ENCODE measurements at places on chromosomes 5 and 9.
A peak's percentile ranks its signal among the peaks of the same experiment; 100 is the strongest.

DNA sequence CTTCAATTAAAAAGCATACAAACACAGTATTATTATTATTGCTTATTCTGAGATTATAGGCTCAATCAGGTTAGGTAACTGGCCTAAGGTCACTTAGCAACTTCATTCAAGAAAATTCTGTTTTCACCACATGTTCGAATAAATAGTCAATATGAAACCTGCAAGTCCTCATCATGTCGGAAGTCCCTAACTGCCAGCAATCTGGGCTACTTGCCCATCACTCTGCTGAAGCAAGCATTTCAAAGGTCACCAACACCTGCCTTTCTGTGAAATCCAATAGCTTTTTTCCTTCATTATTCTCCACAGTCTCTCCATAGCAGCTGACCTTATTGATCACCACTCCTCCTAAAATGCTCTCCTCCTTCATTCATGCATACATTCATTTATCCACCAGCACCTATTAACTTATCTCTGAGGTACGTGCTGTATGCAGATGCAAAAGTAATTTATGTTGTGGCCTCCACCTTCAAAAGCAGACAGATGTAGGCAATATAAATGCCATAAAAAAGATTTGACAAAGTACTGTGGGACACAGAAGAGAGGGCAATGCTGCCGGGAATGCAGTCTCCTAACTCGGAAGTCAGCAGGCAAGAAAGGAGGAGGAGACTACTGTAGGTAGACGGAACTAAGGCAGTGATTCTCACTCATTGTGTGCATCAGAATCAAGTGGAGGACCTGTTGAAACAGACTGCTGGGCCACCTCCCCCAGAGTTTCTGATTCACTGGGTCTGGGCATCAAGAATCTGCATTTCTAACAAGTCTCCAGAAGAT lies 310.9 kb downstream of the BNC2 start:
- no peak for DNase-seq

GRCh38 chr9:137590469-137591383 lies at the start of gene ZMYND19:
TSS of gene ZMYND19 (minus strand) at chr9:137590512. CDS start at chr9:137590263, 249 bp downstream.
- DNase-seq, result peak; percentile 98

DNA sequence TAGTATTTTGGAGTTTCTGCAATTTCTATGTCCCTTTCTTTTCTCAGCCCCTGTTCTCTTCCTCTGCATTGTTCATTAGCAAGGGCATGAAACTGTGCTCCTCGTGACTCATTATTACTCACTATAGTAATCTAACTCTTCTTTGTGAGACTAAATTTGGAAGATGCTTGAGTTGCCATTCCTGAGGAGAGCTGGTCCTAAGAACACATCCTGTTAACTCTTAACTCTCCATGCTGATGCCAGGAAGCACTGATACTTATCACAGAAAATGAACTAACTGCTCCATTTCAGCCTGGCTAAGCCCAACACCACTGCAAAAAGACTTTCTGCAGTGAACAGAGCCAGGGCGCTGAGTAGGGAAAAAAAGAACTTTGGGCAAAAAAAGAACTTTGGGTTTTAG lies 10.6 kb upstream of the CSNK1A1 start:
- no peak for DNase-seq

DNA sequence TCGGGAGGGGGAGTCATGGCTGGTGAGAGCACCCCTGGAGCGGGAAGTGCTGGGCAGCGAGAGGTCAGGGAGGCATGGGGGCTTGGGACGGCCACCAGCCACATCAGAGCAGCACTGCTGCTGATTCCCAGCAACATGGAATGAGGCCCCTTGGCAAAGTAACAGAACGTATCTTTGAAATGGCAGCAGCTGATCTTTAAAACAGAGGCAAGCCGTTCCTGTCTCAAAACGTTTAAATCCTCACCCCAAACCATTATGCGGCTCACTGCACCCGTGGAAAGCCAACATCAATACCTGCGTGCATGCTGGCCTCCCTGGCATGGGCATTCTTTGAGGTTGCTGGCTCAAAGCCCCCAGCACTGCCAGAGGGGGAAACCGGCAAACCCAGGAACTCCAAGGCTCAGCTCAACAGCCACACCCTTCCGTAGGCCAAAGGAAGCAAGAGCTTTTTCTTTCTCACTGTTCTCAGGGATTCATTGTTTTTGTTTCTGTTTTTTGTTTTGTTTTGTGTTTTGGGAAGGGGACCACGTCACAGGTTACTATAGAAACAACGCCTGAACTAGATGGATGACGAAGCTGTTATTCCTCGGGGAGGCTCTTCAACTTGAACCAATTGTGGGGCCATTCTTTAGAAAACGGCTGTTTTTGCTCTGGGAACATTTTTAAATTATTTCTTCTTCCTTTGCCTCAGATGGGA lies 28.1 kb upstream of the OBP2B start:
- no peak for DNase-seq

- no peak for DNase-seq
Observed at GRCh38 chr5:180464603-180464970, 29.6 kb upstream of the CNOT6 start.

- DNase-seq, result no peak
Observed at GRCh38 chr9:76667521-76667957, 96.7 kb upstream of the PCA3 start.

DNA sequence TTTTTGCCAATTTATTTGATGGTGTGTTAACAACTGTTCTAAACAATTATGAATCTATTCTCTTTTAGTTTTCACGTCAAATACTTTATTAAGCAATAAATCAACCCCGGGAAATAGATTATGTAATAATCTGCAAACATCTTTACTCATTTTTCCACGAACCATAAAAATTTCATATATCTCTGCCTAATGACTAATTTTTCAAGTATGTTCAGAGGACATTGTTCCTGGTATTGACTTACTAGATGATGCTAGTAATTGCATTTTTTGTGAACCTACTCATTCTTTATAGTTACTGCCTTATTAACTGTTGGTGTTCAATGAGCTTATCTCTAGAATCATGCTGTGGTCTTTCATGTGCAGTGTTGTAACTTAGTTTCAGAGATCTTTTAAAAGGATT lies 41.0 kb upstream of the FBN2 start:
- no peak for DNase-seq

DNA sequence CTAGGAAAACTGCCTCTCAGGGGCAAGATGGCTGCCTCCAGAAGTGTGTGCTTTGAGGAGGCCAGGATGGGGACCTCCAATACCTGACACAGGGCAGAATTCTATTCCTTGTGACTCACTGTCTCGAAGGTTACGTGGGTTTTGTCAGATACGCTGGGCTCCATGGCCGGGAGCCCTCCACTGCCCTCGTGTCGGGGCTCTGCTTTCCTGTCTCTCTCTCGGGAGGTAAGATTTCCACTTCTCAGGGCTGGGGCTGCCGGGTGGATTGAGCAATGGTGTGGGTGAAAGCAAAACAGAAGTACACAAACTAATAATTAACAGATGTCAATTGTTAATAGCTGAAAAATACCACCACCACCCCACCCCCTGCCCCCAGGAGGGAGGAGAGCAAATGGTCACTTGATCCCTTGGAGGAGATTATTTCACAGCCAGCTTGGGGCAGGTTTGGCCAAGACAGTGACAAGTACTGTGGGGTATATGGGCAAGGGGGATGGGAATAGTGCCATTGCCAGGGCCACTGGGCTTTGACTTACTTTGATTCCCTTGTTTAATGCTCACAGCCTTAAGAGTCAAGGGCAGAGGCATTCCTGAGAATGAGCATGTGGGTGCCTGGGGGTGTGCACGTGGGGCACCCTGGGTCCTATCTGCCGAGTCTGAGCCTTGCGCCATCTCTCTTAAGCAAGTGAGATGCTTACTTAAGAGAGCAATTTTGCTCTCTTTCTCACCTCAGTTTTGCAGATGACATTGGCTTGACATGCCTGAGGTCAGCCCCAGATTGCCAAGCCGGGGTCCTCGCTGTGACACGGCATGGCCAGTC lies 28.8 kb upstream of the DAB2IP start:
- no peak for DNase-seq

DNA sequence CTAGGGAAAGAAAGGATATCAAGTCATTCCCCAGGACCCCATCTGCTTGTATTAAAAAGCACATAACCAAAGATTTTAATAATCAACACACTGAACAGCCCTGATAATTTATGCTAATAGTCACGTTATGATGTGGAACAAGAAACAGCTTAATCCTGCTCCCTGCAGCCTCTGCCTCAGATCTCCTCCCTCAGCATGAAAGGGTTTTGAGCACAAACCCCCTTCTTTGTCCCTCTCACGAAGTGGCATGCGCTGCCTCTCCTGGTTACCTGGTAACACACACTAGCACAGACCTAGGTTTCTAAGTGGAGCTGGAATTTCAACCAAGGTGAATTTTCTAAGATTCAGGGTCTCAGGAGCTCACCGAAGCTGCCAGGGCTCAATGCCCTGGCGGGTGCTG lies 5.1 kb downstream of the IGFBPL1 start:
- DNase-seq, result no peak

GRCh38 chr9:95327239-95327865 lies 9.8 kb upstream of the FANCC start:
- DNase-seq, result no peak

GRCh38 chr5:125847561-125847960 lies 575.6 kb upstream of the GRAMD2B start:
- no peak for DNase-seq

DNA sequence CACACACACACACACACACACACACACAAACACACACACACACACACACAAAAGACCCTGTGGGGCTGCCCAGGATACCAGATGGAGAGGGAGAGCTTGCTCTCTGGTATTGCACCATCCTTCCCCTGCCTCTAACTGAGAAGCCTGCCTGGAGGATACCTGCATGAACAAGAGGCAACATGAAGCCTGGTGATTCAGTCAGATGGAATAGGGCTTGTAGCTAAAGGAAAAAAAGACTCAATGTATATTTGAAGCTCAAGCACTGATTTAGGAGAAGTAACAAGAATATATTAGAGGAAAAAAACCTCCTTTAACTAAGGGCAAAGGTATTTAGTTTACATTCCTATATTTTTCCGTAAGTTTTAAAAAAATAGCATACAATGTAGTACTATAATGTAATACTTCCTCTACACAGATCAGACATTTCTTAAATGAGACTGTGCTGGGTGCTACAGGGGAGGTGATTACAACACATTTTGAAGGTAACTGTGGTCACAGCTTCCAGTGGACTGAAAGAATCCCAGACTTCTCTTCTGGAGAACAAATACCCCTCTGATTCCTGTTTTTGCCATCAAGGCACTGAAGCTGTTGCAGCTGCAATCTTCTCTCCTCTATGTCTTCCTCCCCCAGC lies 169.3 kb downstream of the DCP2 start:
- no peak for DNase-seq

DNA sequence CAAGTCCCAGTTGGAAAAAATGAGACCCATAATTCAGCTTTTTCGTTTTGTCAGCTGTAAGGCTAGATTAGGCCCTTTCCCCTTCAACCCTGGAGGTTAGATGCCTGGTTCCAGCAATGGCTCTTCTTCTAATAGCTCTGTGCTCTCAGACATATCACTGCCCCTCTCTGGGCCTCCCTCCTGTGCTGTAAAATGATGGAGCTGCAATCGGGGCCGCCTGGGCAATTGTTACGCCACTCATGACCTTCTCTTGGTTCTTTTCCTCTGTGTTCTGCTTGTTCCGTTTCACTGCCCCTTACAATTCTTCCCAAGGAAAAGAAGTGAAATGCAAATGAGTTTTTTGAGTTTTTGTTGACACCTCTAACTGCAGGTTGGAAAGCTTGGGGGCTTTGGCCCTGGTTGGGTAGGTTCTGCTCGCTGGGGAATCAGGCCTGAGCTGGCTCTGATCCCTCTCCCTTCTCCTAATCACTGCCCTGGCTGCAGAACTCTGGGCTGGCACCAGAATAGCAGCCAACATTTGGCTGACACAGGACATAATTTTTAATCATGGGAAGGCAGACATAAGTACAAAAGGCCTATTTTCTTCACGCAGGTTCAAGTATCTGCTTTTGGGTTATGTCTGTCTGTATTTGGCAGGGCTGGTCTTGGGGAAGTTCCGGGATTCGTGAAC lies 110.9 kb downstream of the FOXD1 start:
- DNase-seq, result no peak

GRCh38 chr5:134003817-134004625 lies 754 bp downstream of the VDAC1 start:
- DNase-seq, result peak; percentile 85

DNA sequence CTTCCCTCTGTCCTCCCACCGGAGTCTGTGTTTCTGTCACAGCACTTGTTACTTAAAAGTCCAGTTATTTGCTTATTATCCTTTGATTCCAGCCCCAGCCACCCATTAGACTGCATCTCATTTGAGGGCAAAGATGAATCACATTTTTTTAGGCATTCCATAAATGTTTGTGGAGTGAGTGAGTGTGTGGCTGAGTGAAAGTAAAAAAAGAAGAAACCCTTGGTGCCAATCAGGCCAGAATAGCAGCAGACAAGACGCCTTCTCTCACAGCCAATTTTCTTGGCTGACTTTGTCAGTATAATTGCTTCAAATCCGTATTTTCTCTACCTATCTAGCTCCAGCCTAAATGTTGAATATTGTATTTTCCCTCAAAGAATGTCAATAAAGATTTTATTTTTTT lies 613.0 kb upstream of the WWC1 start:
- no peak for DNase-seq

DNA sequence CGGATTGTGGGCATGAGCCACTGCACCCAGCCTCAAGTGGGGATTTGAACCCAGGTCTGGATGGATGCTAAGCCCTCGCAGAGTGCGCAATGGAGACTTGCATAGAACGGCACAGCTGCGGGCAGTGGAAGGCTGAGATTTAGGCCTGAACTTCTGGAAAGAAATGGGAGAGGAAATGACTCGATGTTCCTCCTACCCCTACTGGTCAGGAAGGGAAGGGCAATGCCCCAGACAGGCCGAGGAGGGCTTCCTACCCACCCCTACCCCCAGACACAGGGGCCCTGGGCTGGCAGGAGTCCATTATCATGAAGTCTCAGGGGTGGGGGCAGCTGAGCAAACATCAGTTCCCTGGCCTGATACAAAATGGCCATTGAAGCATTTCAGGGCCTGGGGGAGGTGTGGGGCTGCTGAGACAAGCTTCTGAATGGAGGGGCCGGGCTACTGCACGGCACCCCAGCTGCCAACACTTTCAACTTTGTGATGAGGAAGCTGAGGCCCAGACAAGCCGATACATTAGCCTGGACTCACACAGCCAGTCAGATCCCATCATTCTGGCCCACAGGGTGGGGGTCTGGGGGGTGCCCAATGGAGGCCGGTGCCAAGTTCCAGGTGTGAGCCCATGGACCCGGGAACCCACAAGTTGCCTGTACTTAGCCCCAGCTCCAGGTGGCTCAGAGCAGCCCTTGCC lies 13.5 kb upstream of the WDR38 start:
- no peak for DNase-seq

DNA sequence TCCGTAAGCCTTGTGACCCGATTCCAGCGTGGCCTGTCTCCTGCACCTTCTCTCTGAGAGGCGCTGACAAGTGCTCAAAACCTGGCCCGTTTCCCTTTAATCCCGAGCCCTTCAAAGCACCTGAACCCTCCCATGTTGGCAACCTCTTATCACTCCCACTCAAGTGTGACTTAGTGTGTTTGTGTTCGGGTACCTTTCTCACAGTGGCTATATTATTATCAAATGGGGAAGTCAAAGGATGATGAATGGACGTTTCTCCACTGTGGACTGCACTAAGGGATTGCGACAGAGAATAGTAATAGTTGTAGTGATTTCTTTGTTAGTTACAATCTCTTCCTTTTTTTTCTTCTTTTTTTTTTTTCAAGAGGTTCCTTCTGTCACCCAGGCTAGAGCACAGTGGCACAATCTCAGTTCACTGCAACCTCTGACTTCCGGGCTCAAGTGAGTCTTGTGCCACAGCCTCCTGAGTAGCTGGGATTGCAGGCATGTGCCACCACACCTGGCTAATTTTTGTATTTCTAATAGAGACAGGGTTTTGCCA lies 65.4 kb upstream of the TNFSF8 start:
- no peak for DNase-seq
